ENCODE measurements at places on chromosomes 16 and 17.

- DNase-seq = no peak
Measured at GRCh38 chr17:58324409-58325288, 3.9 kb downstream of the TSPOAP1 start.

GRCh38 chr17:73957564-73957963 lies 245.9 kb upstream of the RPL38 start:
- no peak for DNase-seq

GRCh38 chr17:77177002-77177741 lies 36.4 kb downstream of the SEC14L1 start:
- DNase-seq = peak; percentile 50

DNA sequence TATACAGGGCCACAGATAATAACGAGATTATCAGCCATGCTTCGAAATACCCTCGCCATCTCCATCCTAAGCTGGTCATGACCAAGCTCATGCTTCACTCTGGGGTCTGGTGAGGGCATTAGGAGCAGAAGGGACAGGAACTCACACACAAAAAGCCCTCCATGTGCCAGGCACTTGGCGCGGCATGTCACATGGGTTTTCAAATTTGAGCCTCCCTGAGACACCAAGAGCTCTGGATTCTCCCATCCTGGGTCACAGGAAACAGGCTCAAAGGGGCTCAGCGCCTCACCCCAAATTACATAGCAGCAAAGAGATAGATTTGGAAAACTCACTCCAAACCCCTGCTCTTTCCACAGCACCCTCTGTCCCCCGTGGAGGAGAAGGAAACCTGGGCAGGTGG lies 239.5 kb downstream of the GSG1L start:
- no peak for DNase-seq

DNA sequence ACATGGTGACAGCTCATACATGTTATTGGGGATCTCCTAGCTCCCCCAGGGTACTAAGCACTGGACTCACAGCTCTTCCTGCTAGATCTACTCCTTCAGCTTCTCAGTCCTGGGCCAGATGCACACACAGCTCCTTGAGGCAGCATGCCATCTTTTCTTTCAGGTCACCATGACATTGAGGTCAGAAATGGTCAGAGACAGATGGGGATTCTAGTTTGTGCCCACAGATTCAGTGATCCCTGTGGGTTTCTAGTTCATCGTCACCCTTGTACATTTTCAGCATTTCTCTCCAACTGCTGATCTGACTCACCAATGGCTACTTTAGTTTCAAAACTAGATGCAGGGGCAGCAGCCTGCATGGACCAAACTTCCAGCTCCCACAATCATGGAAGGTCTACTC lies 560.7 kb upstream of the PSMD7 start:
- no peak for DNase-seq

GRCh38 chr16:22971346-22971924 lies 157.5 kb downstream of the HS3ST2 start:
- DNase-seq = no peak

GRCh38 chr17:74152591-74153455 lies 50.7 kb upstream of the RPL38 start:
- DNase-seq = no peak

DNA sequence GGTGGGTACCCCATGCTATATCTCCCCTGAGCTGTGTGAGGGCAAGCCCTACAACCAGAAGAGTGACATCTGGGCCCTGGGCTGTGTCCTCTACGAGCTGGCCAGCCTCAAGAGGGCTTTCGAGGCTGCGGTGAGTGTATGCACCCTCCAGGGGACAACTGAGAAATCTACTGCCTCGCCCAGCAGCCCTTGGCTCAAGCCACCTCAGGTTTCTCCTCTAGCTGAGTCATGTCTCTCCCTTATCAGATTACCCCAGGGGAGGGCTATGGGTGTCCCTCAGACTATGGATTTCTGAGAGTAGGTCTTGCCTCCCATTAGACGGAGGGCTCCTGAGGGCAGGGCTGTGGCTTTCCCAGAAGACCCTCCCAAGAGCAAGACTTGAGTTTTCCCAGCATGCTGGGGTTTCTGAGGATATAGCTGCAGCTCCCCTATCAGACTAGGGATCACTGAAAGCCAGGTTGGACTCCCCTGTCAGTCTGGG lies 6.7 kb downstream of the NEK8 start:
- DNase-seq = no peak

DNA sequence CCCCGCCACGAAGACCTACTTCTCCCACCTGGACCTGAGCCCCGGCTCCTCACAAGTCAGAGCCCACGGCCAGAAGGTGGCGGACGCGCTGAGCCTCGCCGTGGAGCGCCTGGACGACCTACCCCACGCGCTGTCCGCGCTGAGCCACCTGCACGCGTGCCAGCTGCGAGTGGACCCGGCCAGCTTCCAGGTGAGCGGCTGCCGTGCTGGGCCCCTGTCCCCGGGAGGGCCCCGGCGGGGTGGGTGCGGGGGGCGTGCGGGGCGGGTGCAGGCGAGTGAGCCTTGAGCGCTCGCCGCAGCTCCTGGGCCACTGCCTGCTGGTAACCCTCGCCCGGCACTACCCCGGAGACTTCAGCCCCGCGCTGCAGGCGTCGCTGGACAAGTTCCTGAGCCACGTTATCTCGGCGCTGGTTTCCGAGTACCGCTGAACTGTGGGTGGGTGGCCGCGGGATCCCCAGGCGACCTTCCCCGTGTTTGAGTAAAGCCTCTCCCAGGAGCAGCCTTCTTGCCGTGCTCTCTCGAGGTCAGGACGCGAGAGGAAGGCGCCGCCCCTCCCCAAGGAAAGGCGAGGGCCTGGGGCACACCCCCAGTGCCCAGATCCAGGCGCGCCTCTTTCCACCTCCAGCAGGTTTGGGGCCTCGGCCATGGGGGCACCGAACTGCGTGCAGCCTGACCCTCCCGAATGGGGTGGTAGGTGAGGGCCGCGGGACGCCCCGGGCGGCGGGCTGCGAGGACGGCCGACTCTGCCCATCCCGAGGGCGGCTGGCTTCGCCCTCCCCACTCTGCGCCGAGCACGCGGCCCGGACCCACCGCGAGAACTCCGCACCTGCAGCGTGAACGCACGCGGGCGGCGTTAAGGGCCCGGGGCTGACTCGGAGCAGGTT lies 664 bp downstream of the HBQ1 start:
- peak; percentile 43 for DNase-seq

Data from LNCaP clone FGC (cell line).